Right lobe of liver (tissue), 6 donors: ENCODE measurements at places on chromosomes 7 and 10. TPM values are rescaled to one million over a fixed set of nuclear protein-coding genes. Genes with fewer than 3 reads are reported as not detected.

DNA sequence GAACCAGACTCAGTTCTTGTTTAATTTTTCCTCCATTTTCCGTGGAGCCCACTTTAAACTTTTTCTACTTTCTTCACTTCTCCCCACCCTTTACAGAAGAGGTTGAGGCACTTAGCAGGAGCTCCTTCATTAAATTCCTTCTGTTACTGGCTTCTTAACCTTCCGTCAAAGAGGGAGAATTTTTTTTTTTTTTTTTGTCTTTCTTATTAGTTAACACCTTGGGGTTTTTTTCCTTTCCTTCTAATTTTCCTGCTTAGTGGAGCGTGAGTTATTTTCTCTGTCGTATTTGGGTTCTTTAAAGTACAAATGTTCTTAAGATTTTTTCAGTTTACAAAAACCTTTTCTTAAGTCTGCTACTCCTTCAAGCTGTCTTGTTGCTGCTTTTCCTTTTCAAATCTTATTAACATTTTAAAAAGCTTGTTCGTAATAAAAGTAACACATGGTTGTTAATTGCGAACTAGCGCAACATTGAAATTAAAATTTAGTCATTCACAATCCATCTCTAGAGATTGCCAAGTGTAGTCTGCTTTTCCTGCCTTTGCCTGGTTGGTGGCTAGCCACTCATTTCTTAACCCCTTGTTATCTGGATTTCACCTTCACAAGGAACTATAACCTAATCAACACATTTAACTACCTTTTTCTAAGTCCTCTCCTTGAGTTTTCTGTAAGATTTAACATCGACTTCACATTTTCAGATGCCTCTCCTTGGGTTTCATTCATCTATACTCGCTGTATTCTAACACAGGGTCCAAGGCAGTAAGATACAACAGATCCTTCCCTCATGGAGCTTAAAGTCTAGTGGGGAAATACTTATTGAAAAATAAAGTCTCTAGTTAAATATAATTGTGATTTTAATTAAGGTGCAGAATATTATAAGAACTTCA is 2.0 kb downstream of the BMPR1A start:
- no peaks in the 10 kb centered on the region for H3K36me3 ChIP-seq
- no peaks in the 10 kb centered on the region for H3K4me1 ChIP-seq
- H3K27me3 ChIP-seq = no peaks in the 10 kb centered on the region
- H3K27ac ChIP-seq = no peak overlapping the region

EBF3 gene
- not detected for total RNA-seq

- no peaks in the 10 kb centered on the region for H3K36me3 ChIP-seq
- H3K27ac ChIP-seq = no peak overlapping the region
- DNase-seq = no peak
- H3K27me3 ChIP-seq = no peaks in the 10 kb centered on the region
Observed at GRCh38 chr7:40371806-40372440, 237.1 kb downstream of the SUGCT start.

PLXDC2 gene
- total RNA-seq = 4.1 TPM

CLRN3 gene
- total RNA-seq = 9.6 TPM

- no peaks in the 10 kb centered on the region for H3K36me3 ChIP-seq
- H3K27ac ChIP-seq = no peak overlapping the region
- DNase-seq = no peak
- no peak overlapping the region for H3K4me3 ChIP-seq
- no peaks in the 10 kb centered on the region for H3K4me1 ChIP-seq
- H3K27me3 ChIP-seq = no peaks in the 10 kb centered on the region
Observed at GRCh38 chr7:142832417-142832816, 22.5 kb upstream of the EPHB6 start.

DNA sequence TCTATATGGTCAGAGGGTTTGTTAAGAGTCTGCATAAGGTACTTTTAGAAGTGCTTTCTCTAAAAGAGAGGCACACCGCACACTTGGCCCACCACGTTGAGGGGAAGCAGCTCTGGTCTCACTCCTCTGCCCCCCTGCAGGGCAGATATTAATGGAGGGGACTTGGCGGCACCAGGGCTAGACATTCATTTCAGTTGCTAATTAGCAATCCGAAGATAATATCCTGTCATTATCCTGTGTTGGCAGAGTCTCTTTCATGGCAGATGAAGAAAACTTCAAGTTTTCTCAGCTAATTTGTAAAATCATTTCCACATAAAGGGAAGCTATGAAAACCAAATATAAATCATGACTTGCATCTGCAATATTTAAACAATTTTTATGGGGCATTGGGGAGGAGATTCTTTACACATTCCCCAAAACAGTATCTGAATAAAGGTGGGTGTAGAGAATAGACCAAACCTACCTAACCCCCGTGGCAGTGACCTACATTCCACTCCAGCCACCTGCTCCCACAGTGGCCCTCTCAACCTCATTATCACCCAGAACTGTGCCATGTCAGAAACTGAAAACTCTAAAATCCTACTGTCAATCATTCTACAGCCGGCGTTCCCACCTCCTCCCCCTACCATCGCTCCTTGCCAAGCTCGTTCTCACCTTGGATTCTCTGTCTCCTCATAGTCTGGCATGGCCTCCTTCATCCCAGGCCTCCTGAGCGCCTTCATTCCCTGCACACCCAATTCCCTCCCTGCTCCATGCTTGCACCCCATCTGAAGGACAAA is 54.1 kb upstream of the STK17A start:
- no peaks in the 10 kb centered on the region for H3K27me3 ChIP-seq
- H3K27ac ChIP-seq = no peak overlapping the region
- H3K4me3 ChIP-seq = no peak overlapping the region
- H3K36me3 ChIP-seq = no peaks in the 10 kb centered on the region
- DNase-seq = no peak

DNA sequence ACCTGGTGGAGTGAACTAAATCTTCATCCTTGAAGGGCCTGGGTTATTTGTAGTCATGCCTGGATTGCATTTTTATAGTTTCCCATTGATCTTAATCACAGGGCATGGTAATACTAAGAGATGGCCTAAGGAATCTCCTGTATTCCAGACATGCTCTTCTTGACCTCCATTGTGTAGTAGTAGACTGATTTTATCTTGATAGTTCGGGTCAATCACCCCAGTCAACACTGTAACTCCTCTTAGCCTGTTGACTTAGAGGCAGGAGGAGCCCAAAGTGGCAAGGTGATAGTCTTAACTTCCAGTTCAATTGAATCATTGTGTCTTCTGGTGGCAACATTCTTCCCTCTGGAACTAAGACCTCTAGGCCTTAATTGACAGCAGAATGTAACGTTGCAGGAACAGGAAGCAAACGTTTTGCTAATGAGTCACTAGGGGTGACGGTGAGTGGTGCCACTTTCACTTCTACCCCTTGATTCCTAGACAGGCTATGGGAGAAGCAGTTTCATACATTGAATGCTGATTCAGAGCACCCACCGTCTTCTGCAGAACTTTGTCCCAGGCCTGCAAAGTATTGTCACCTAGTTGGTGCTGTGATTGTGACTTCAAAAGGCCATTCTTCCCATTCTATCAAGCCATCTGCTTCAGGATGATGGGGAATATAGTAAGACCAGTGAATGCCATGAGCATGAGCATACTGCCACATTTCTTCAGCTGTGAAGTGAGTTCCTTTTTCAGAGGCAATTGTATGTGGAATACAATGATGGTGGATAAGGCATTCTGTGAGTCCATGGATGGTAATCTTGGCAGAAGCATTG is 24.0 kb upstream of the PAPSS2 start:
- DNase-seq = no peak
- H3K36me3 ChIP-seq = no peaks in the 10 kb centered on the region
- peaks cover 6% of the 10 kb centered on the region for H3K4me1 ChIP-seq
- no peak overlapping the region for H3K4me3 ChIP-seq

DNA sequence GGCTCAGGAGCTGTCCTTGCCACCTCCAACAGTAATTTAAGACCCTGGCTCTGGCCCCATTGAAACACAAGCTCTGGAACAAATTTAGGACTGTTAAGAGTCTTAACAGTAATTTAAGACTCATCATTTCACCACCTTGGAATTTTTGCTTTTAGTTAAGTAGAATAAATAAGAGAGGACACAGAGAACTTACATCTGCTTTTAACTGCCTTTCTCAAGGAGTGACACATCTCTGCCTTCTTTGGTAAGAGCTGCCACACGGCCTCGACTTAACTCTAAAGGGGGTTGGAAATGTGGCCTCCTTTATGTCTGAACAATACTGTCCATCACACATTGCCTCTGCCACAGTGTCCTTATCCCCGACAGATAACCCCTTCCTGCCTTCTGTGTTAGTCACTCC is 77.9 kb downstream of the HERPUD2 start:
- no peaks in the 10 kb centered on the region for H3K4me1 ChIP-seq
- no peaks in the 10 kb centered on the region for H3K27me3 ChIP-seq
- no peak overlapping the region for H3K4me3 ChIP-seq

- H3K27ac ChIP-seq = no peak overlapping the region
- no peaks in the 10 kb centered on the region for H3K27me3 ChIP-seq
- H3K4me3 ChIP-seq = no peak overlapping the region
- no peak for DNase-seq
Observed at GRCh38 chr7:66352071-66352470, 146.9 kb downstream of the TPST1 start.
